Stimulated activated CD8-positive, alpha-beta memory T cell treated with anti-CD3 and anti-CD28 coated beads, Interleukin-2, amount 100 ng/mL, for 1 hour (primary cell): ENCODE measurements at places on chromosomes 12 and 14.

GRCh38 chr12:10690906-10691305 lies 17.1 kb upstream of the STYK1 start:
- no peak for DNase-seq

- DNase-seq, result no peak
Observed at GRCh38 chr12:107541001-107541705, 144.4 kb upstream of the PWP1 start.

DNA sequence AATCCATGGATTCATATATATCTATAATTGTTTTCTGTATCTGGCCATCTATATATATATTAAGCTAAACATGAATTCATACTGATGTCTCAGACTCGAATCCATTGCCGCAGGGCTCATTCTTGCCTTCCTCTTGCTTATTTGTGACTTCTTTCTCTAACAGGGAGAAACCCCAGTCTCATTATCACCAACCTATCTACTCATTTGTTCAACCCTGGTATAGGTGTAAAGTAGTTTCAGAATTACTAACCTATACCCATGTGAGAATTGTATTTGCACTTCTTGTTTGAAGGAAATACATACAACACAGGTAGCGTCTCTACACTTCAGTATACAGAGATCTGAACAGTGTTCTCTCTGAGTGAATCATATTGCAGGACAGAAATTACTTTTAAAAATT lies 77.7 kb downstream of the PTPN11 start:
- no peak for DNase-seq

GRCh38 chr12:94671917-94672316 lies 21.6 kb upstream of the TMCC3 start:
- DNase-seq, result no peak

- no peak for DNase-seq
Observed at GRCh38 chr12:104547235-104547634, 90.5 kb downstream of the CHST11 start.

- no peak for DNase-seq
Observed at GRCh38 chr14:30264161-30264560, 294.8 kb upstream of the G2E3 start.
